GM04504 (cell line): ENCODE measurements at places on chromosomes 4 and X.

- DNase-seq: no peak
Observed at GRCh38 chr4:106325800-106326199, 9.4 kb downstream of the AIMP1 start.

DNA sequence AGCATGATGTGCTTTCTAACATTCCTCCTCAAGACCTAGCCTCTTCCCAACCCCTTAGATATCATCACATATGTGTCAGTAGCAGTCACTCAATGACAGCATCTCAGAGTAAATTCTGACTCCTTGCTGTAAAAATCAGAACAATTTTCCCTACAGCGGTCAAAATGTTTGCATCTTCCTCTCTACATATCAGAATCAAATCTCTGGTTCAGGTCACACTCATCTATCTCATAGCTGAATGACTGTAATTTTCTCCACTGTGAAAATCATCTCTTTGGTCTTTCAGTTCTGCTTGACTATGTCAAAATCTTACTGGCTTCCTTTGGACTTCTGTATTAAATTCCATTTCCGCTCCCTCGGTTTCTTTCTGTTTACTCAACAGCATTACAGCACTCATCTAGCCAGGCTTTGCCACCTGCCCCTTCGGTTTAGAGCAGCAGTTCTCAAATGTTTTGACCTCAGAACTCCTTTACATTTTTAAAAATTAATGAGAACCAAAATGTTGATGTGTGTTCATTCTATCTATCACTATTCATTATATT, 57.3 kb downstream of the AGA start:
- no peak for DNase-seq

DNA sequence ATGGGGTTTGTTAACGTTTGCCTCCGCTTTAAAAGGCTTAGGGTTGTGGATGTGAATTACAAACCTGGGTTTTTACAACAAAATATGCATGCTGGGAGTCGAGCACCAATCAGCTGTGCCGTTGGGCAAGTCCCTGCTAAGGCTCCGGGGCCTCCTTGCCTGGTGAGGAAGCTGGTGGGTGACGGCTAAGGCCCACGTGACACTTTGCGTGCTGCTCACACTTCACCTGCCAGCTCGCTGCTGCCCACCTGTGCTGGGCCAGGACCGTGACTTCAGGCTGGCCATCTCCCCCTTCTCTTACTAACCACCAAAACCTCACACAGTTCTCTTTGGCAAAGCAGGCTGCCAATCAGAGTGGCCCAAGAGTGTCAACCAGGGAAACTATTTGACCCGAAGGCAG, 178.3 kb downstream of the AFAP1 start:
- no peak for DNase-seq

- DNase-seq: no peak
Observed at GRCh38 chr4:182795446-182796238, 121.5 kb downstream of the DCTD start.

GRCh38 chr4:15117270-15117946, 115.1 kb downstream of the CPEB2 start:
- no peak for DNase-seq

DNA sequence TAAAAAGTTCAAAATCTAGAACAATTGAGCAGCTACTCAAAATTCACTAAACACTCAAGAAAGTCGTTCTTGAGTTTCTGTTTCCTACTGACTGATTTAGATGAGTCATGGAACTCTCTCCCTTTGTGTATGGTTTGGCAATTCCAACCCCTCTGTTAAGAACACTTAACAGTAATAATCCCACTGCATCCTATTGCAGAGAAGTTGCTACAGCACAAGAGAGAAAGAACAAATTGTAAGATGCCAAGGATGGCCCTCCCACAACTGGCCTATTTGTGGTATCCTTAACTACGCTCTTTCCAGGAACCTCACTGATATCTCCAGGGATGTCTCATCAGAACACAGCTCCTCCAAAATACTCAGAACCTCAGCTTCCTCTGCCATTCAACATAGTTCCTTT, 701.8 kb upstream of the TENM3 start:
- DNase-seq: no peak

GRCh38 chr4:176084769-176085168, 19.1 kb downstream of the WDR17 start:
- DNase-seq: no peak

GRCh38 chr4:110678517-110679227, 55.8 kb upstream of the PITX2 start:
- DNase-seq: no peak

- DNase-seq: peak; percentile 42
Observed at GRCh38 chrX:65581661-65582339, 47.2 kb upstream of the LAS1L start.

- DNase-seq: no peak
Observed at GRCh38 chr4:7542781-7543180, 108.1 kb upstream of the PSAPL1 start.

DNA sequence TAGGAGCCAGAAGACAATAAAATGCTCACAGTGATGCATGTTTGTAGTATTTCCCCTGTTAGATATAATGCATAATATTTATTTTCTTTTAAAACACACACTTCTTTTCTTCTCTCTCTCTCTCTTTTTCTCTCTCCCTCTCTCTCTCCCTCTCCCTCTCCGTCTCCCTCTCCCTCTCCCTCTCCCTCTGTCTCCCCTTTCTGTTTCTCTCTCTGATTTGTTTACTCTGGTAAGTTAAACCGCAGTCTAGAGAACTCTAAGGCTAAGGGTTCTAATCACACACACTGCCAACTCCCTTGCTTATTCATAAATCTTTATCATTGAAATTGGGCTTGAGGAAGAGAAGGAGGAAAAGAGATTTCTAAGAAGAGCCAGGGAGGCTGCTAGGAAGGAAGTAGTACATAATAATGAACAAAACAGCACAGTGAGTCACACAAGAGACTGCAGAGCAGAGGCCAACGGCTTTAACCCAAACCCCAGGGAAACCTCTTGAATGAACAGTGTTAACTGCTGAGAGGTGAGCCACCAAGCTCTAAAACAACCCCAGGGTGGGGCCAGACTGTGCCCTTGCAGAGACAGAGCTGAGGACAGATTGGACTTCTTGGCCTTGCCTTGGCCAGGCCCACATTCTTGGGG, 9.1 kb upstream of the PHOX2B start:
- no peak for DNase-seq

GRCh38 chrX:10111364-10112148, 45.2 kb upstream of the CLCN4 start:
- DNase-seq: no peak

DNA sequence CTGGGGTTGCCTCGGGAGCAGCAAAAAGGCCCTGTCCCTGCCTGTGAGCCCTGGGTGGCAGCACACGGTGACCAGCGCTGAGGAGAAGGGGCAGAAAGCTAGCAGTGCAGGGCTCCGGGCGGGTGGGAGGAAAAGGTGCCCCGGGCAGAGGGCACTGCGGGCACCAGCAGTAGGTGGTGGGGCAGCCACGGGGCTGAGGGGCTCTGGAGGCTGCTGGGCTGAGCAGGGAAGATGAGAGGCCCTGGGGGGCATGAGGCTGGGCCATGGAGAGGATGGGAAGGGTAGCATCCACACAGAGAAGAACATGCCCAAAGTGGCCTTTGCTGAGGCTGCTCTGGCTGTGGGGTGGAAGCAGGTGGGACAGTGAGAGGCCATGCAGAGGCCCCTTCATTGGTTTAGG, 67.5 kb upstream of the NKX1-1 start:
- DNase-seq: no peak

- no peak for DNase-seq
Observed at GRCh38 chr4:30924495-30924894, 204.3 kb downstream of the PCDH7 start.

DNA sequence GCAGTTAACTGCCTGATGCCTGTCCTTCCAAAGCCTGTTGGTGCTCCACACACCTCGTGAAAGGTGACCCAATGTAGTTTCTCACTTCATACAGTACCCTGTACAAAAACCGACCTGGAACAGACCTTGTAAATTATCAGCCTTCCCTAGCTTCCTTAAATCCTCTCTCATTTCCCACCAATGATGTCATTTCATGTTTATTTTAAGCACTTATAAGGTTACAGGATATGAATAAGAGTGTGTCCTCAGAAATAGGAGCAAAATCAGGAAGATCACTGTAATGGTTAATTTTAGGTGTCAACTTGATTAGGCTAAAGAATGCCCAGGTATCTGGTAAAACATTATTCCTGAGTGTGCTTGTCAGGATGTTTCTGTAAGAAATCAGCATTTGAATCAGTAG, 44.7 kb downstream of the TMEM150C start:
- no peak for DNase-seq

- DNase-seq: no peak
Observed at GRCh38 chr4:168841000-168841671, 168.9 kb downstream of the CBR4 start.

- DNase-seq: no peak
Observed at GRCh38 chrX:40470830-40471429, 109.8 kb upstream of the ATP6AP2 start.

DNA sequence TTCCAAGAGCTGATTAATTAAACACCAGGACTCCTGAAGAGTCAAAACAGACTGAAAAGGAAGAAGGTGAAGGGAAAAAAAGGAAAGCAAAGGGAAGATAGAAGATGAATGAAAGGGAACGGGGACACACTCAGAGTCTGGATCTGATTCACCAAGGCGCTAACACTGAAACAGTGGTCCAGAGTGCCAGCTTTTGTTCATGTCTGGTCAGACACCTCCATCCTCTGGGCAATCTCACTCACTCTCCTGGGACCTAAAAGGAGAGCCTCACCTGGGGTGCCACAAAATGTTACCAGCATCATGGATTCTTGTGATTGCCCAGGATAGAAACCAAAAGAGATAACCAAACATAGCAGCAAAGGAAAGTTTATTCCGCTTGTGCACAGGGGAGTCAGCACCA, 120.3 kb upstream of the AFF2 start:
- DNase-seq: no peak

- DNase-seq: no peak
Observed at GRCh38 chrX:72180539-72180938, 1.0 kb upstream of the PIN4 start.

- DNase-seq: no peak
Observed at GRCh38 chr4:180060159-180060889, 2182.9 kb upstream of the TENM3 start.

DNA sequence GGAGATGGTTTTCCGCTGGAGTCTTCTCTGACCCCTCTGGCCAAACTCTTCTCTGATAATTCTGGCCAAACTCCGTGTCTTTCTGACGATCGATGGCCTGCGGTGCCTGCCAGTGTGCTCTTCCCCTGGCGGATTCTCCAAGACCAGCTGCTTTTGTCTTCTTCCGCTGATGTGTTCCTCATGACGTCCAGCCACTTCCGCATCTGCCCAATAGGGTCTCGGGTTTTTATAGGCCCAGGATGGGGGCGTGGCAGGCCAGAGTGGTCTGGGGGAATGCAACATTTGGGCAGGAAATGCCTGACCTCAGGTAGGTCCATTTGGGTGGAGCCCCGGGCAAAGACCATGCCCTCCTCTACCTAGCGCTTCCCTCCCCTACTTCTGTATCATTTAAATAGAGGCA, 1542.1 kb downstream of the STIM2 start:
- DNase-seq: no peak

DNA sequence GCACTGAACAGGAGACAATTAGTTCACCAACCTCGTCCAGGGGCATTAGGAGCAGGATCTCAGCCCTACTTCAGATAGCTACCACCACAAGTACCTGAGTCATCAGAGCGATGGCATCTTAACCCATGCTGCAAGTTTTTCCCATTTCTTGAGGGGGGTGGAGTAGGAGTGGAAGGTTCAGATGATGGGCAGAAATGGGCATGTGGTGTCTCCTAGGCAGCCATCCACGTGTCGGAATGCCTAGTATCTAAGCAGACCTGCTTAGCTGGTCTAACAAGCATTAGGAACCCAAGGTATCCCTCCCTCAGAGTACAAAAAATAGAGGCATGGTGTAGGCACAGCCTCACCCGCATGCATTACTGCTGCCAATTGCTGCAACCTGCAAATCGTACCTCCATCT, 159.1 kb upstream of the DGKK start:
- DNase-seq: no peak

DNA sequence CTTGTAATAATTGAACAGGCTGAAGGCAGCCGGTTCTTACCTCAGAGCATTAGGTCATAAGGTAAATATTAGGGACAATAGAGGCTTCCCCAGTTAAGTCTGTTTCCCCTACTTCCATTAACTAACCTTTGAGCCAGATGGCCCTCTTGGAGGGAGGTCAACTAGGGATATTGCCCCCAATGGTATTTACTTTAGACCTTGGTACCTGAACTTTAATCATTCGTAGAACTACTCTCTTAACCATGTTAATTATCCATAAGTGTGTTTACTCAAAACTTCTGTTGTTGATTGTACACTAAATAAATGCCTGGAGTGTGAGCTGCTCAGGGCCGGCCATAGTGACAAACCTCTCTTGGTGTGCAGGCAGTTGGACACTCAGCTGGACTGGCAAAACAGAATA, 1843.5 kb upstream of the AGA start:
- no peak for DNase-seq

DNA sequence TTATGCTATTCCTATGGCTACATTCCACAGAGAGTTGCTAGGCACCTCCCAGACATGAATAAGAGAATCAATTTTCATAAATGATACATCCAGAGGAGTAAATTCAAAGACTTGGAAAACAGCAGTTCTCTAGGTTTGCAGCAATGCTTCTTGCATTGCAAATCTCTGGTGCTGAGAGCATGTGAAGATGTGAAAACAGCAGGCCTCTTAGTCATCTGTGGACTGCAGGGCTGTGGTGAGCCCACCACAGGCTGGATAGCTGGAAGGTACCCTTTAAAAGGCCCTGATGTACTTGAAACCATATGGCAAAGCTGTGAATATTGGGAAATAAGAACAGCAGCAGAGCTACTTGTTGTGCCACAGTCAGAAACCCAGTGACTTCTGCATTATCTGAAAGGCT, 2135.9 kb downstream of the ARAP2 start:
- DNase-seq: peak; percentile 10

DNA sequence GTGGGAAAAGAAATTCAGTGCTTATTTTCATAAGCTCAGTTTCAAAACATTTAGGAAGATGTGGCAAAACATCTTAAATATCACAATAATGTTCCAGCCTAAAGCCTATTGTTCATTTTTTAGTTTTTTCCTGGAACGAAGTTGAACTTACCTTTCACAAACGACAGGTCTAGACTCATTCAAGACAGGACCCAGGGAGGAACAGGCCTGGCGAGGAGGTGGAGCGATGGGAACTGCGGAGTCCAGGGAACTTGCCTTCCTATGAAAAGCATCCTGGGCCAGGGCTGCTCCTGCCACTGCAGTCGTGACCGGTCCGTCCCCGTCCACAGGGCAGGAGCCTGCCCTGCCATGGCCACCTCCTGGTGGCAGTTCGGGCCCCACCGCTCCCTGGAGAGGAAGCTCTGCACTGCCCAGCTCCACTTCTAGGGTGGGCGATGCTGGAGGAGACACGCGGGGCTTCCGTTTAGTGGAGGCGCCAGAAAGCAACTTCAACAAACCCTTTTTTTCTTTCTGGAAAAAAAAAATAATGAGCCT, 96.7 kb upstream of the CBR4 start:
- DNase-seq: no peak

- DNase-seq: no peak
Observed at GRCh38 chr4:94349193-94349592, 6.6 kb upstream of the HPGDS start.

DNA sequence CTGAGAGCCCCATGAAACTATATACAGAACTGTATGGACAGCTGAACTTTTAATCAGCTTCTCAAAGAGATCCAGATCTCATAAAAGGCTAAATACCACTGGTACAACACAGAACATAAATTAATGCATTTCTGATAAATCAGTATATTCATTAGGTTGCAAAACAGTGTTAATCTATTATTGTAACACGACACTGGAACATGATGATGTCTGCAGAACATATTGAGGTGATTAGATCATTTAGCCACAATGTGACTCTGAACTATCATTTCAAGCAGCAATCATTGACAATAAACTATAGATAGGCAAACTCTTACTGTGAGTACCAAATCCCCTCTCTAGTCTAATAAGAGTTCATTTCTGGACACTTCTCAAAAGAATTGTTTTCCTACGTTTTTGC, 50.3 kb downstream of the GASK1B start:
- no peak for DNase-seq
